ENCODE measurements at places on chromosomes 3 and 15. TPM values are rescaled to one million over a fixed set of nuclear protein-coding genes. Genes with fewer than 3 reads are reported as not detected.

The IGDCC3 gene
- total RNA-seq = not detected

The ZNF717 gene
- total RNA-seq = 18.7 TPM

DNA sequence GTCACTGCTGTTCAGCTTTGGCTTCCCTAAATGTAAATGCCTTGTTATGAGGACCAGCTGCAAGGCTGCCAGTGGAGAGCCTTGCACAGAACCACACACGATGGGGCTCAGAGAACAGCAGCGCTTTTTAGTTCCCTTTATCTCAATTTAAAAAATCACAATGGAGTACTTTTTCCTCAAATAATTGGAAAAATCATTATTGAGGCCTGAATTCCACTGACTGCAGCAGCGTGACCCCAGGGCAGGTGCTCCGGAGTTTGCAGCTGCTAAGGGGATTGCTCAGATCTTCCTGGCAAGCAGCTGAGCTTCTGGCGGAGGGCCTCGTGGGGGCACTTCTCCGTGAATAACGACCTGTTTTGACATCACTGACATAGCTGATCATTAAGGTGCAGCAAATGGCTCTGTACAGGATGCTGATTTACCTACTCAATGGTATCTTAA lies 245.6 kb upstream of the TRIM42 start:
- DNase-seq = no peak
- no peaks in the 10 kb centered on the region for H3K36me3 ChIP-seq
- H3K27ac ChIP-seq = no peak overlapping the region

DNA sequence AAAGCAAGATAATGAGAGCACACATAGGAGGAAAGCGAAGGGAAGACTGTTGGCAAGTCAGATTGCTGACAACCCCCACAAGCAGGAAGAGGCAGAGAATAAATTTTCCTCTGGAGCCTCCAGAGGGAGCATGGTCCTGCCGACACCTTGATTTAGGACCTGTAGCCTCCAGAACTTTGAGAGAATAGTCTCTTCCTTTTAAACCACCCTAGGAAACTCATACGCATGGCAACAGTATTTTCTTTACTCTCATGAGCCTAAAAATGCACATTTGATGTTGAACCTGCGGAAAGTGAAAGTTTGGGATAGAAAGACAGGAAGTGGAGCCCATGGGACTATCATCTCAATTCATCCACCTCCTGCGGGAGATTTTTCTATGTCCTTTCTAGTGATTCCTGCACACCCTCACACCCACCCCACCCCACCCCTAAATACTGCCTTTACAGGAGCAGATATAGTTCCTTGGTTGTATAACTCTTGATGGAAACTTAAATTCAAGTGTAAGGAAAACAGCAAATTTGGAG lies 116.7 kb upstream of the LPP start:
- no peaks in the 10 kb centered on the region for H3K27me3 ChIP-seq
- peaks cover 5% of the 10 kb centered on the region for H3K36me3 ChIP-seq
- H3K4me3 ChIP-seq = no peak overlapping the region
- DNase-seq = no peak
- H3K4me1 ChIP-seq = peaks cover 5% of the 10 kb centered on the region
- no peak overlapping the region for H3K27ac ChIP-seq

DNA sequence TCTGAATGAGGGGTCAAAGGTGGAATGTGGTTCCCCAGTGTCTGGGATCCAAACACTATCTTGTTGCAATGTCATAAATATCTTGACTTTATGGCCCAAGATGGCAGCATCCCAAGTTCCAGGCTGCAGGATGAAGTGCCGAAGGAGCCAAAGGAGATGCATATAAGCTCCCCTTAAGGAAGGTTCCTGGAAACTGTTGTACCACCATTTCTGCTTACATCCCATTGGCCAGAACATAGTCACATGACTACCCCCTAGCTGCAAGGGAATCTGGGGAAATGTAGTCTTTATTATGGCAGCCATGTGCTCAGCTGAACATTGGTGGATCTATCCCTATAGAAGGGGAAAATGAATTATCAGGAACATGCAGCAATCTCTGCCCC lies 54.3 kb downstream of the BDH1 start:
- no peak overlapping the region for H3K27ac ChIP-seq
- H3K4me3 ChIP-seq = no peak overlapping the region
- no peaks in the 10 kb centered on the region for H3K4me1 ChIP-seq
- H3K27me3 ChIP-seq = peaks cover 12% of the 10 kb centered on the region
- H3K36me3 ChIP-seq = no peaks in the 10 kb centered on the region
- DNase-seq = no peak

- no peak for DNase-seq
- H3K36me3 ChIP-seq = no peaks in the 10 kb centered on the region
- H3K4me1 ChIP-seq = no peaks in the 10 kb centered on the region
Measured at GRCh38 chr3:148950806-148951205, 40.5 kb upstream of the GYG1 start.

GRCh38 chr3:161150001-161150525 lies 44.9 kb upstream of the B3GALNT1 start:
- H3K4me3 ChIP-seq = no peak overlapping the region
- no peaks in the 10 kb centered on the region for H3K4me1 ChIP-seq
- DNase-seq = no peak
- no peaks in the 10 kb centered on the region for H3K36me3 ChIP-seq
- H3K27me3 ChIP-seq = no peaks in the 10 kb centered on the region

DNA sequence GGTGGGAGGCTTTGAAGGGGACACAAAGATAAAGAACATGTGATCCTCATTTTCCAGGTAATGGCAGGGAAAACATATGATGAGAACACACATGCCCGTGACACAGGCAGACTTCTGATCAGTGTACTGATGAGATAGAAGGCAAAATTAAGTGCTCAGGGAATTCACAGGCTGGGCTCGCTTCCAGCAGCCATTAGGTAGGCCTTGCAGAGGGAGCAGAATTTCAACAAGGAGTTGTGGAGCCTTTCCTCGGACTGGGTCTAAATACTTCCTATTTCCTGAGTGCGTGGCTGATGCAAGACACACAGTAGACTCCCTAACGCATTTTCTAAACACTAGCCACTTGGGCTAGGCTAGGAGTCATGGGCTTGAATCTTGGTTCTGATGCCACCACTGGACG lies 74.0 kb upstream of the ETV5 start:
- peaks cover 11% of the 10 kb centered on the region for H3K4me1 ChIP-seq
- H3K27ac ChIP-seq = no peak overlapping the region
- no peaks in the 10 kb centered on the region for H3K36me3 ChIP-seq

DNA sequence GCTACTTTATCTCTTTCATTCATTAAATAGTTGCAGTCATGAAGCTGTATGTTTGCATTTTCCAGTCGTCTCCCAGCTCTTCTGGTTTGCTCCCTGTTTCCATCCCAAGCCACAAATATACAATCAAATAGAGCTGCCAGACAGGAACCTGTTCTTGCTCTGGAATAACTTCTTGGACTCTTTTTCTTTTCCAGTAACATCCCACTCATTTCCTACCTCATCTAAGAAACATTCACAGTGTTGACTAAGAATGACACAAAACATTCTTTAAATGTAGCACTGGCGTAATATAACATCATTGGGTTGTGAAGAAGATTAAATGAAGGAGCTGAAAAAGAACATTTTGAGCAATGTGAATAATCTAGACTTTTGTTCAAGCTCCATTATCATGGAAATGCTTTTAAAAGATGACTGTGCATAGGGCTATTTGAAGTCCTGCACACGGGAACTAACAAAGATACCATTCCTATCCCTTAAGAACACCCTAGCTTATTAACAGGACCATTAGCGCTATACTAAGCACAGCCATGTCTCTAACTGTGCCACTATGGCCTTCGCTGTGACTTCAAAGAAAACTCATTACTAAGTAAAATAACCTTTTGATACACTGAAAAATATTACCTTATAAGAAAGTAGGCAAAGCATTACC lies 574.0 kb downstream of the NAALADL2 start:
- H3K27me3 ChIP-seq = no peaks in the 10 kb centered on the region
- no peak for DNase-seq
- H3K36me3 ChIP-seq = no peaks in the 10 kb centered on the region
- H3K27ac ChIP-seq = no peak overlapping the region

Measured in naive thymus-derived CD8-positive, alpha-beta T cell (primary cell).